Inflammatory macrophage treated with lipopolysaccharide for 1 hour (primary cell): ENCODE measurements at places on chromosomes 6 and 20.

DNA sequence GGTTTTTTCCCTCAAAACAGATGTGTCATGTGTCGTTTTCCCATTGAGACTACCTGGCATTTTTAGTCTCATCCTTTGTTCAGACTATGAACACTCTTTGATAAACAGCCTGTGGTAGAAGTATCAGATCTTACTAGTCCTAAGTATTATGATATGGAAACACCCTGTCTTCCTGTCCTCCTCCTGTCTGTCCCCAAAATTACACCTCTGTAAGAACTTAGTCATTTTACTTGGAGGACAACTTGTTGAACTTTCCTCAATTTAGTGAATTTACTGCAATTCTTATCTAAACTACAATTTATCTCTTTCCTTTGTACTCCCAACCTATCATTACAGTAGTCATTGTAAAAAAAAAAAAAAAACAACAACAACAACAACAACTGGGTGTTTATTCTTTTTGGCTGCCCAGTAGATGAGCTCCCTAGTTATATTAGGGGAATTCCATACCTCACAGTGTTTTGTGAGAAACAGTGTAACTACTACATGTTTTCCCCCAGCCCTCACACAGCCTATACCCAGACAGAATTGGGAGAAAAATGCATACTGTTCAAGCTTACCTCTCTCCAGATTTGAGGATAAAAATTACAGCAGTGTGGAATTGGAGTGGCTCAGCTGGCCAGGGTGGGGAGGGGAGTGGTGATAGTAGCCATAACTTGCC is 18.5 kb upstream of the ERVFRD-1 start:
- no peak for DNase-seq

GRCh38 chr6:55199239-55199638 is 24.9 kb downstream of the HCRTR2 start:
- DNase-seq = no peak

GRCh38 chr6:31720196-31720770 is 1.3 kb downstream of the LY6G6C start:
- DNase-seq = no peak

DNA sequence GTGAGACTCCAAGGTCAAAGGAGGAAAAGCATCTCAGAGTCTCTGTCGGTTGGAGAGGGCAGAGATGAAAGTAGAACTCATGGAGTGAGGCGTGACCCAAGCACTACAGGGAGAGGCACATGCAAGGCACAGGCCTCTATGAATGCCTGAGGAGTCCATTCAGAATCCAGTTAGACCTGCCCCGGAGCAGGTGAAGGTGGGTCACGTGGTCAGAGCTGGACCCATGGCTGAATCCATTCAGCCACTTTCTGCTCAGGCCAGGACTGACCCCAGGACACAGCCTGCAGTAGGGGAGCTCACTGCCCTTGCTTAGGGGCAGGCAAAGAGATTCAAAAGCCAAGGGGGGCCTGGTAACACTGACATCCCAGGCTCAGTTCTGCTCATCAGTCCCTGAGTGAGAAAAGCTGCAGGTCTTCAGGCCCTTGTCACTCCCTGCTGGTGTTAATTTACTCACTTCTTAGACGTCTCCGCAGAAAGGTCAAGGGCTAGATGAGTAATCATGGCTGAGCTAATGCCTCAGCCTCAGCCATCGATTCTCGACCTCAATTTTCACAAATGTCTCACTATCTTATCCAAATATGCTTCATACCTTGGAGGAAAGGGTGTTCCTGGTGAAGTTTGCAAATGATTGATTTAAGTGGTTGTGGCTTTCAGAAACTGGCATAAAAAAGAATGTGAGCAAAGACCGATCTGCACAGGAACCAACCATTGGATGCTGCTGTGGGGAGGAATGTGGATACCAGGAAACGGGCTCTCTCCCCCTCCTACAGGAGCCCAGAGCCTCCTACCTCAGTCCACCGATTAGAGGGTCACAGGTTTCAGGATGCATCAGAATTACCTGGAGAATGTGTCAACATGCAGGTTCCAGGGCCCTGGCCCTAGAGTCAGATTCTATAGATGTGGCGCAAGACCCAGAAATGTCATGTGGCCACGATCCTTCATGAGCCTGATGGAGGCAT is 584.4 kb downstream of the PTPRT start:
- DNase-seq = no peak

DNA sequence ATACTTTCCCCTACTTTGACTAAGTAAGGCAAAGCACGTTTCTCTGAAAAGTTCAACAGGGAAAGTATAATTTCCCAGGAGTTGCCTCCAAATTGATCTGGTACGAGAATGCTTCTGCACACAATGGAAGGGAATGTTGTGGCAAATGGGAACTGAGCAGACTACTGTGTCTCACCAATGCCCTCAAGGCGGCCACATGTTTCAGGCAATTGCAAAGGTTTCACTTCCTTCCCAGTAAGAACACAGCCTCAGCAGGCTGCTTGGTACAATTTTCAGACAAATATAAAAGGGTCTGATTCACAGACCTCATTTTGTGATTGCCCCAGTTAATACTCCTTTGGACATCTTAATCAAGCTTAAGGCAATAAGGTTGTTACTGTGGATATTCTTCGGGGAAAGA is 71.2 kb downstream of the KIAA0319 start:
- peak; percentile 60 for DNase-seq

DNA sequence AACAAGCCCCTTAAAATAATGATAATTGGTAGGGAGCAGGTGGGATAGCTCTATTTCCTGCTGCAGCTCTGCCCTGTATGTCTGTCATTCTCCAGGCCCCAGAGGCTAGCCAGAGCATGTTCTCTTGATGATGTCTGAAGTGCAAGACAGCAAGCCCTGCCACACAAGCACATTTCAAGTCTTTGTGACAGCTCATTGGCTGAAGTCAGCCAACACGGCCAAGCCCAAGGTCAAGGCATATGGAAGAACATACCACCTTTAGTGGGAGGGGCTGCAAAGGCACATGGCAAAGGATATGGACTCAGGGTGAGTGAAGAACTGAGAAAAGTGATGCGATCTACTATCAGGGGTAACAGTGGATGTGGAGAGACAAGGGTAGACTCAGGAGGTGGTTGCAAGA is 116.1 kb downstream of the PRND start:
- DNase-seq = no peak

- no peak for DNase-seq
Observed at GRCh38 chr6:34709386-34709785, 12.8 kb upstream of the ILRUN start.

DNA sequence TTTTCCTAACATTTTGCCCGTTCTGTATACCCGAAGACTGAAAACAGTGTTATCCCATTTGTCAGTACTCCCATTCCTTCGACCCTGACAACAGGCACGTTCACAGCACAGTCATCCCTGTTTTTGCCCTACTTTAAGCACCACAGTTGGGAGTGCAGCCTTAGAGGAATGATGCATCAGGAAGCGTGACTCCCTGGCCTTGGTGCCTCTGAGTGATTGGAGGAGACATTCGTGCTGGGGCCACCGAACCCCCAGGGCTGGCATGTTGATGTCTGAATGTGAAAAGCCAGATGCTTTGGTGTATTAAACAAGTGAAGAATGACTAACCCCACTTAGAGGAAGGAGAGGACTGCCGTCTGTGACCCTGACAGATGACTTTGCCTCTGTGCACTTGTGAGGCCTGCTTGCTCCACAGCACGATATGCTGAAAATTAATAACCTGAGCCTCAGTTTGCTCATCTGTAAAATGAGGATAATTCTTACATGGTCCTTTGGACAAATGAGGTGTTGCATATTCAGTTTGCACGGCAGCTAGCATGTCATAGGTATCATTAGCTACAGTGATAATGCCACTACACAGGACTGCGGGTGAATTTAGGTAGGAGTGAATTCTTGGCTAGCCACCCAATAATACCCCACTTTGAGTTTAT is 36.0 kb downstream of the STK35 start:
- DNase-seq = no peak

- no peak for DNase-seq
Observed at GRCh38 chr6:137788248-137788647, 78.8 kb upstream of the TNFAIP3 start.

DNA sequence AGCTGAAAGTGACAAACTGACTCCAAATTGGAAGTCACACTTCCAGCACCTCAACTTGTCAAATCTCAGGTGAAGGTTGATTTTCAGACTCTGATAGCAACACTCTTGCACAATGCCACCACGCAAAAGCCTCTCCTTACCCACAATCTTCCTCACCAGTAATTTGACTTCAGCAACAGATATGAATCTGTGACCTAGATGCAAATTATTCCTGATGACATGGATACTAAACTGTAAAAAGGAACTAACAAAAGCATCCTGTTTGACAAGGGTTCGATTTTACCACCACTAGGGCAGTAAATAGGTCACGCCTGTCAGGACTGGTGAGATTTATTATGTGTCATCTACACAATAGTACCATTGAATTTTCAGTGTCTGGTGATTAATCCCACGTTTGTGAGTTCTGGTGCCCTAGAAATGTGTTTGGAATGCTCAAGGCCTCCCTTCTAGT is 134.4 kb upstream of the COL21A1 start:
- DNase-seq = no peak

DNA sequence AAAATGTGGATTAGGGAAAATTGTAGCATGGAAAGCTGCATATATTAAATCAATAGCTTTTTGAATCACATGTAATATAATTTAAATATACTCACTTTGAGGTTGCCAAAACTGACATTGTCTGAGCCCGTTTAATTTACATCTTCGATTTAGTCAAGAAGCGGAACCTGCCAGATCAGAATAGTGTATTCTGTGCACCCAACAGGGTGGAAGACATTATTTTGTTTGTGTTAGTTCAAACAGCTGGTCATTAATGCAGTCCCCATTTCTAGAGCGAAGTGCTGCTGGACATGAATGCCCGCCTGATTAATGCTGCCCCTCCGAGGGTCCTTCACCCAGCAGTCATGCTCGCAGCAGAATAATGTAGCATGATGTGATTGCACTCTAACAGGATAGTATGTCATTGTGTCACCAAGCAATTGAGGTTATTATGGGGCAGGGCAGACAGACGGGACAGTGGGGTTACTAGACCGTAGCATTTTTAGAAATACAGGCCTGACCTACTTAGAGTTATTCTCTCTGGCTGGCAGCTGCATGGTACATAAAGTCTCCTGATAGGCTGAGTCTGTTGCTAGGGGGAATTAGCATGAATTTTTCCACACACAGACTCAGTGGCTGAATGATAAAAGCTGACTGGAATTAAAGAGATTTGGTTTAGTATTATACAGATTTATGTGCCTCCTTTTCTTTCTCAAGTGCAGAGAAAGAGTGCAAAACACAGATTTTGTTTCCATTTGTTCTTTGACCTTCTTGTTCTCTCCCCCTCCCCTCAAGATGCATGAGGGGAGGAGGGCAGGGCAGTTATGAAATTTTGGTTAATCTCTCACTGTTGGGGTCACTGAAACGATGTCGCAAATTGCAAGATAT is 147.1 kb downstream of the PRL start:
- DNase-seq = no peak

DNA sequence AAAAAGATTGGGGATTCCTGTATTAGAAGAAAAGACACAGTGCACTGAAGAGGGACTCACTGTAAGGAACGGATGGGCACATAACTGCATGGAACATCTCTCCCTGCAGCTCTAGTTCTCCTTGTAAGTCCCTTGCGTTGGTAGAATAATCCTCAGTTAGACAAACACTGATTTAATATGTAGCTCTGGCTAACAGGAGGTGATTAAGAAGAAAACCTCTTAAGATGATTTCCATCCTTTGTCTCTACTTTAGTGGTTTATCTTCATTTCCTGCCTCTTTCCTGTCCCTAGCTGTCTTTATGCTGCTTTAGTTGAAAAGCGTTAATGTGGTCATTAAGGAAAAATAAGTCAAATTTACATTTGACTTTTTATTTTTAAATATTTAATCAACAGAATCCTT is 86.6 kb downstream of the SLC16A10 start:
- DNase-seq = no peak

DNA sequence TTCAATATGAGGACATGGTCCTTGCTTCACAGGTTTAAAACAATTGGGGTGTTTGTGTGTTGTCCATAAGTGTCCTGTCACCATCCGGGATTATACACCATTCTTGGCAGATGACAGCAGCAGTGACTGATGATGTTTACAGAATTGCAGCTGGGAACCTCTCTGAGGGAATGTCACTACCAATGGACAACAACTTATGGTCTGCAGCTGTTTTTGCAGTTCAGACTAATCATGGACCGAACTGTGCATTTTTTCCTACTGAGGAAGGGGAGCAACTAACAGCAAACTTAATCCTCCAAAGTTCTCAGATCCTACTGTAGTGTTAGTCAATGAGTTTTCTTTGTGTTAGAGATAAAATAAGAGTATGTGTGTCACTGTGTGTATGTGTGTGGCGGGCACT is 26.0 kb downstream of the FAM229B start:
- no peak for DNase-seq

DNA sequence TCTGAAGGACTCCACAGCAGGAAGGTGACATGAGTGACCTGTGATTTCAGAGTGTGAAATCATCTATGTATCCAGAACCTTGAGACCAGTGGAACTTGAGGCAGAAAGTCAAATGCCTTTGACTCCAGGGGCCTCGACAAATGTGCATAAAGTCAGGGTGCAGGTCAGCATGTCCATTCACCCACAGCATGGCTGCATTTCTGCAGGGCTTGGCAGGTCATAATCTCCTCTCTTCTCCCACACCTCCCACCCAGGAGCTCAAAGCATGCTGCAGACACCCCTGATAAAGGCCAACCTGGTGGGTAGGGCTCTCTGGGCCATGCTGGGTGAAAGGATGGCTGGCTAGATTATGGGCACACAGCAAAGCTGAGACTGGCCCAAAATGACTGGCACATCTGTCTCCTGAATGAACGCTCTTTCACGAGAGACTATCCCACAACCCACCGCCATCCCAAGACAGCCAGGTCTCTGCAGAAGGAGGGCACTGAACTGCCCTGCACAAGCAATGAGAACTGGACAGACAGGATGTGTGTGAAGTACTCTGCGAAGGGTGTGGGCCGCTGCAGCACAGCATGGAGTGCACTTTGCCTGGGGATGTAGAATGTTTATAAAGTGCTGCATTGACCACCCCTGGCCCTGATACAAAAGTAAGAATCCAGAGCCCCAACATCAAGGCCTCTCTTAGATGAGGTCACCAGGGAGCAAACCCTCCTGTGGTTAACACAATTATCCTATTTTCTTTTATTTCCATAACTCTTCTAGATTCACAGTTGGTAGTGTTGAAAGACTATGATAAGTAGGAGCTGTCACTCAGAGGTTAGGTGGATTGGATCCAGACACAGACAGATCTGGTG is 78.2 kb upstream of the NXT1 start:
- DNase-seq = no peak

- DNase-seq = no peak
Observed at GRCh38 chr20:50100552-50100951, 12.4 kb downstream of the UBE2V1 start.

GRCh38 chr20:63021356-63022321 is 14.9 kb upstream of the BHLHE23 start:
- DNase-seq = no peak
